Kidney epithelial cell (primary cell): ENCODE measurements at places on chromosomes 4 and X. TPM values are rescaled to one million over a fixed set of nuclear protein-coding genes. Genes with fewer than 3 reads are reported as not detected.

Gene HTRA3
- total RNA-seq, result 4.7 and 5.5 TPM in 2 replicates

Gene SPANXA1
- 0.41 TPM in 1 of 2 replicates, not detected in the other for total RNA-seq

Gene TENM3
- 11.2 and 21.8 TPM in 2 replicates for total RNA-seq

GRCh38 chr4:130955520-130955919, 1859.6 kb downstream of the C4orf33 start:
- no peak for DNase-seq

DNA sequence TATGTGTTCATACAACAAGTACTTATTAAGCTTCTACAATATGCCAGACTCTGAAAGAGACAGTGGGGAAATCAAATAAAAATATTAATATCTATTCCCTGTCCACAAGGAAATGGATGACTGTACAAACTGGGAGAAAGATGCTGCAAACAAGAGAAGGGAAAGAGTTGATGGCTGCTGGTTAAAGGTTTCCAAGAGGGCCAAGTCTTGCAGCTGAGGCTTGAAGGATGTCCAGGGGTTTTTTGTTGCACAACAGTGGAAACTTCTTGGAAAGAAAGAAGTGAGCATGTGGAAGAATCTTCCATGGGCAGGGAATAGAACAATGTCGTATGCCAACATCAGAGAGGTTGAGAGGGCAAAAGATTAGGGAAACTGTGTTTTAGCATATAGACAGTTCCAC, 95.8 kb downstream of the MID1 start:
- no peak for DNase-seq

GRCh38 chr4:175127314-175127713, 209.2 kb downstream of the ADAM29 start:
- DNase-seq, result no peak

GRCh38 chrX:25013632-25014365, 2.0 kb downstream of the ARX start:
- no peak for DNase-seq

DNA sequence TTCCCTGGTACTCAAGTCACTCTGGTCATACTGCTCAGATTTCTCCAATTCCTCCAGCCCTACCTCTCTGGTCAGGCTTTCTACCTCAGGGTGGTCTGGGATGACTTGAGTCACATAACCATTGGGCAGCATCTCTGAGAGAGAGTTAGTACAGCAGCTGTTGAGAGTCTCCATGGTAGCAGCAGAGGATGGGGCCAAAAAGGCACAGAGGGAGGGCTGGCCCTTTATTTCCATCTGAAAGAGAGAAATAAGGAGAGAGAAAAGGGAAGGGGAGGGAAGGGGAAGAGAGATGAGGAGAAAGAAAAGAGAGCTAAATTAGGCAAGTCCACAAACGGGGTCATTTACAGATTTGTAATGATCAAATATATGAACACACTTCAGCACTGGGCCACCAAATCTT, 149.1 kb upstream of the ARHGEF9 start:
- no peak for DNase-seq

- DNase-seq, result no peak
Observed at GRCh38 chr4:7195546-7196287, 3.4 kb downstream of the SORCS2 start.
